ENCODE measurements at places on chromosomes 1 and 21.

GRCh38 chr1:22143065-22144033 lies at the start of gene WNT4:
TSS of gene WNT4 (minus strand) at chr1:22143097. CDS start at chr1:22142922, 175 bp downstream.
- no peak for DNase-seq

GRCh38 chr1:241749945-241750695 lies 97.9 kb upstream of the EXO1 start:
- DNase-seq = no peak

DNA sequence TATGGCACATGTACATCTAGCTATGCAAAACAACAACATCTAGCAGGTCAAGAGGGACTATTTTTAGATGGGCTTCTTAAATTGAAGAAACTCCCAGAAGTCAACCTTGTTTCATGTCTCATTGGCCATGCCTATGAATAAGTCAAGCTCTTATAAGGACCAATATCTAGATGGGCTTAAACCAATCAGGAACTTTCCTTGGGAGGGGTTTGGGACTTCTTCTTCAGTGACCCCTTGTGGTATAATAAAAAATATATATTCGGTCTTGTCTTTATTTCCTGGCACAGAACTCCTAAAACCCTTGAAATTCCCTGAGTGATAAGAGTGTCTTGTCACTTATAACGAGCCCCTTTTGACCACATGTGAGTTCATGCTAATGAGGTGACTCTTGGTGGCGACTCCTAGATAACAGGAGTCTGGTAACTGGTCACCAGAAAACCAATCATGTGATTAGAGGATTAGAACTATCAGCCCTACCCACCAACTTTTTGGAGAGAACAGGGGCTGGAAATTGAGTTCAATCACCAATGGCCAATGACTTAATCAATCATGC lies 218.3 kb downstream of the HHIPL2 start:
- no peak for DNase-seq

GRCh38 chr1:174700775-174701174 lies 253.0 kb downstream of the GPR52 start:
- no peak for DNase-seq

DNA sequence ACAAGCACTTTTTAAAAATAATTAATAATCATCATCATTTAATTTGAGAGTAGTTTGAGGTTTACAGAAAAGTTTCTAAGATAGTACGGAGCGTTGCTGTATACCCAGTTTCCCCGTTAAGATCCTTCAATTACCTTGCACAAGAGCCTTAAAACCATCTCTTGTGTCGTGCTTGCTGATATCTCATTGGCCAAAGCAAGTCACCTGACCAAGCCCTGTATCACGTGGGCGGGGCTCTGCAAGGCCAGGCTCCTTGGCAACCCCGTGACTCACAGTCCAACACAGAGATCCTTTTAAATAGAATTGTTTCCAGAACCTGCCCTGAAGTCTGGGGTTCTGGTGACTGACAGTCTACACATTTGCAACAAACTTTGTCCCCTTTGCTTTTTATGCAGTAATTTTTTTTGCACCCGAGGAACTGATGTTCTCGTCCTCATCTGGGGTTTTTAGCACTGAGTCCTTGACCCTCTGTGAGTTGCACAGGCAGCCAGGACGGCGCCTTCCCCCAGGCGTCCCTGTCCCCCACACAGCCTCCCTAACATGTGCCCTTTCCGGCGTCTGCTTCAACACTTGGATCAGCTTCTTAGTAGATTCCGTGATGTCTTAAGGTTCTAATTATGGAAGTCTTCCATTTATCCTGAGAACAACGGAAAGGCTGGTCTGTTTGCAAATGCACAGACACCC lies 183.3 kb upstream of the TMEM51 start:
- no peak for DNase-seq

- no peak for DNase-seq
These were observed 94.3 kb downstream of the RGS2 start for GRCh38 chr1:192903142-192903541.

Measured in stimulated activated CD8-positive, alpha-beta memory T cell treated with anti-CD3 and anti-CD28 coated beads, Interleukin-4, amount 100 ng/mL, for 1 hour (primary cell).